ENCODE measurements at places on chromosomes 2 and 18. TPM values are rescaled to one million over a fixed set of nuclear protein-coding genes. Genes with fewer than 3 reads are reported as not detected.

The LAMA1 gene
- 0.16 TPM for polyA plus RNA-seq

The DSC1 gene
- polyA plus RNA-seq = not detected

The EGR4 gene
- polyA plus RNA-seq = not detected

The FAP gene
- polyA plus RNA-seq = 2.5 TPM

The SLC5A7 gene
- 0.53 TPM for polyA plus RNA-seq

The TRIM54 gene
- polyA plus RNA-seq = 47.1 TPM

The ABCB6 gene
- polyA plus RNA-seq = 71.2 TPM

The ERBB4 gene
- polyA plus RNA-seq = 1.1 TPM

The PLCD4 gene
- 4.5 TPM for polyA plus RNA-seq

The TNFRSF11A gene
- polyA plus RNA-seq = 2.0 TPM

The LRRFIP1 gene
- 57.4 TPM for polyA plus RNA-seq

GRCh38 chr18:32730068-32730467 lies 42.8 kb downstream of the KLHL14 start:
- H3K4me3 ChIP-seq = no peak overlapping the region
- H3K36me3 ChIP-seq = no peaks in the 10 kb centered on the region

DNA sequence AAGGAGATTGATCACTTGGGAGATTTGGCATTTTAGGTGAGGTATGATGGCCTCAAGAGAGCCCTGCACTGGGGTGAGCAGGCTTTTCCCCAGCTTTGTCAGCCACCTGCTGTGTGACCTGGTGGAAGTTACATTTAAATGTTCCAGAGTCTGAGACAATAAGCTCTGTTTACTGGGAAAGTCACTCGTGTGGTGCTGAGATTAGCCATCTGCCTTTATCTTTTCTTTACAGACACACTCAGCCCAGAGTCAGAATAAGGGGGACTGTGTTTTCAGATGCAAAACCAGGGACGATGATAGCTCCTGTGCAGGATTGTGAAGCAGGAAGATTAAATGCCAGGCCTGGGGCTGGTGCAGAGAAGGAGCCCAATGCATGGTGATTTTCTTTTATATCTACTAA lies 47.9 kb downstream of the SH3RF3 start:
- no peaks in the 10 kb centered on the region for H3K27me3 ChIP-seq
- H3K4me1 ChIP-seq = peaks cover 35% of the 10 kb centered on the region
- H3K4me3 ChIP-seq = no peak overlapping the region
- no peak for DNase-seq

GRCh38 chr2:172986040-172986439 lies 89.6 kb upstream of the MAP3K20 start:
- DNase-seq = no peak
- H3K4me3 ChIP-seq = no peak overlapping the region
- H3K36me3 ChIP-seq = no peaks in the 10 kb centered on the region
- no peaks in the 10 kb centered on the region for H3K27me3 ChIP-seq

- H3K36me3 ChIP-seq = no peaks in the 10 kb centered on the region
- peak overlapping the region; percentile 62 for H3K4me3 ChIP-seq
- no peak overlapping the region for H3K27ac ChIP-seq
- no peak for DNase-seq
Measured at GRCh38 chr2:234953116-234954031, 1.6 kb downstream of the SH3BP4 start.

DNA sequence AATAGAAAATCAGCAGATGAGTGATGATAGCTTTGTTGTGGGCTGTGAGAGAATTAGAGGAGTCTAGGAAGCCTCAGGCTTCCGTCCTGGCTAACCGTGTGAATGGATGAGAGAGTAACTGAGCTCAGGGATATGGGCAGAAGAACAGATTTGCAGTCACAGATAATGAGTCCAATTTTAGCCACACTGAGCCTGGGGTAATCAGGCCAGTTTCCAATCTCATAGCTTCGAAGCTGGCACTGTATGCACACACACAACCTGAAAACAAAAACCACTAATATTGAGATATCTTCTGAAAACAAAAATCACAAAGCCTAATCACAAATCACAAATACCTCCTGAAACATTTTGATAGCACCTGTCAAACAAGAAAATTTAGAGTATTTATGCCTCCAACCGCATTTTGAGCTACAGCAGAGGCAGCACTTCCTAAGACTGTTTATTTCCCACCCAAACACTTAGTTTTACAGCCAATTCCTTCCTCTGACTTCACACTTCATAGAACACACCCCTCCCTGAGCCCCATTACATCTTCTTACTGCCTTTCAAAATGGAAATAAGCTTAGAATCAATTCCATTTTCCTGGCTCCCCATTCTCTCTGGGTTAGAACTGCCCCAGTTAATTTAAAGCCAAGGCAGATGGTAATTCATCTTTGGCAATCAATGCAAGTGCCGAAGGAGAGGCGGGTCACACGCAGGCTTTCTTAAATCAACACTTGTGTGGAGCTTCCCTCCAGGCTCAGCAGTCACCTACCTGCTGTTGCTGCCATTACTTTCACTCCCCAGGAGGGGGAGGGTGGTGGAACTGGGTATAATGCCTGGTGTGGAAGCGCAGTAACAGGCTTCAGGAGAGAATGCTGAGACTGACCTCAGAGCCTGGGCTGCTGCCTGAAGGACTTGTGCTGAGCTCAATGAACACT lies 18.9 kb downstream of the TTR start:
- no peak overlapping the region for H3K27ac ChIP-seq
- no peak for DNase-seq
- no peaks in the 10 kb centered on the region for H3K4me1 ChIP-seq
- H3K27me3 ChIP-seq = no peaks in the 10 kb centered on the region
- no peak overlapping the region for H3K4me3 ChIP-seq
- H3K36me3 ChIP-seq = no peaks in the 10 kb centered on the region

- no peaks in the 10 kb centered on the region for H3K27me3 ChIP-seq
- DNase-seq = no peak
- no peaks in the 10 kb centered on the region for H3K36me3 ChIP-seq
- H3K27ac ChIP-seq = no peak overlapping the region
- no peak overlapping the region for H3K4me3 ChIP-seq
Measured at GRCh38 chr2:103921161-103921560, 932.8 kb upstream of the POU3F3 start.

GRCh38 chr2:196105951-196106350 lies 37.3 kb upstream of the DNAH7 start:
- no peaks in the 10 kb centered on the region for H3K27me3 ChIP-seq
- no peak overlapping the region for H3K27ac ChIP-seq
- H3K4me1 ChIP-seq = no peaks in the 10 kb centered on the region

DNA sequence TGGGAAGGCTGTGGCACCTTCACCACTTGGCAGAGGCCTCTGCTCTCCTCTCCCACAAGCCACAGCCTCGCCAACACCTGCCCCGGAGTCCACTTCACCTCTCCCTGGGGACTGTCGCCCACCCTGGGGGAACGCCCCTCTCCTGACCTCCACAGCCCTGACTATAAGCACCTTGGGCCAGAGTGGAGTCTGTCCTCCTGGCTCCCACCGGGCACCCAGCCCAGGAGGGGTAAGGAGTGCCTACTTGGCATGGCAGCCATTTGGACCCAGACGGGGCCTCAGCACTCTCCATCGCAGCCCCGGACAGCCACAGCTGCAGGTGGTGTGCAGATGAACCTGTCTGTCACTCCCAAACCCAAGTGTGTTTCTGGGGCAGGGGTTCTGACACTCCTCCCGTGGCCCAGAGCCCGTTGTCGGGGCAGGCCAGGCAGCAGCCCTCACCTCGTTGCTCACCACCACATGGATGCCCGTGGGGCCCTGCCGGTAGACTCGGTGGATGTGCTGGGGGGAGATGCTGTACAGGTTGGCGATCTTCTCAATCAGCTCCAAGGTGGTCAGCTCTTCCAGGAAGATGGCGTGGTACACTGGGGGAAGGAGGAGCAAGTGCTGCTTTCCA lies 53.5 kb downstream of the TFCP2L1 start:
- no peaks in the 10 kb centered on the region for H3K36me3 ChIP-seq
- H3K27ac ChIP-seq = no peak overlapping the region
- H3K27me3 ChIP-seq = no peaks in the 10 kb centered on the region
- no peak overlapping the region for H3K4me3 ChIP-seq

GRCh38 chr2:134154246-134154645 lies 99.6 kb upstream of the MGAT5 start:
- no peak overlapping the region for H3K27ac ChIP-seq
- peaks cover 3% of the 10 kb centered on the region for H3K4me1 ChIP-seq
- H3K4me3 ChIP-seq = no peak overlapping the region
- no peak for DNase-seq
- H3K27me3 ChIP-seq = no peaks in the 10 kb centered on the region

DNA sequence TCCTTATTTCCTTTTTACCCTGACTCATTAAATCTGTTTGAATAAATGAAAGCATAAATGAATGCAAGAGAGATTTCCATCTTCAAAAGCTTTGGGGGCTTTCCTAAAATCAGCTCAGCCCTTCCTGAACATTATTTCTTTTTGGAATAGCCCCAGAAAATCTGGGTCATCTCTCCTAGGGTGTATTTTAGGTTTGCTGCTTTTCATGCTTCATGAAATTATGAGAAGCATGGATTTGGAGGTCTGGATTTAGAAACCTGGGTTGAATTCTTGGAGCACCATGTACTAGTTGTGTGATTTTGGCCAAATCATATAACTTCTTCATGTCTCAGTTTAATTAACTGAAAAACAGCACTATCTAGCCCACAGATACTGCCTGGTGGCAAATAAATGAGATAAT lies 24.0 kb upstream of the PELI1 start:
- no peak for DNase-seq
- H3K4me1 ChIP-seq = no peaks in the 10 kb centered on the region
- H3K27ac ChIP-seq = no peak overlapping the region
- no peaks in the 10 kb centered on the region for H3K36me3 ChIP-seq
- no peak overlapping the region for H3K4me3 ChIP-seq

- no peaks in the 10 kb centered on the region for H3K27me3 ChIP-seq
- H3K4me1 ChIP-seq = no peaks in the 10 kb centered on the region
- no peak for DNase-seq
- no peak overlapping the region for H3K4me3 ChIP-seq
- no peaks in the 10 kb centered on the region for H3K36me3 ChIP-seq
- no peak overlapping the region for H3K27ac ChIP-seq
Measured at GRCh38 chr2:208135794-208136715, 6.4 kb upstream of the CRYGC start.

- no peaks in the 10 kb centered on the region for H3K4me1 ChIP-seq
- no peak for DNase-seq
- H3K4me3 ChIP-seq = no peak overlapping the region
- no peaks in the 10 kb centered on the region for H3K27me3 ChIP-seq
- no peaks in the 10 kb centered on the region for H3K36me3 ChIP-seq
Measured at GRCh38 chr2:206212673-206213513, 53.2 kb downstream of the EEF1B2 start.

- no peak overlapping the region for H3K27ac ChIP-seq
- H3K4me1 ChIP-seq = no peaks in the 10 kb centered on the region
- H3K27me3 ChIP-seq = no peaks in the 10 kb centered on the region
- no peaks in the 10 kb centered on the region for H3K36me3 ChIP-seq
Measured at GRCh38 chr2:168120730-168121129, 126.7 kb downstream of the STK39 start.

GRCh38 chr18:59915606-59916005 lies 15.8 kb downstream of the PMAIP1 start:
- H3K36me3 ChIP-seq = no peaks in the 10 kb centered on the region
- H3K4me1 ChIP-seq = no peaks in the 10 kb centered on the region
- no peak overlapping the region for H3K27ac ChIP-seq
- H3K4me3 ChIP-seq = no peak overlapping the region

DNA sequence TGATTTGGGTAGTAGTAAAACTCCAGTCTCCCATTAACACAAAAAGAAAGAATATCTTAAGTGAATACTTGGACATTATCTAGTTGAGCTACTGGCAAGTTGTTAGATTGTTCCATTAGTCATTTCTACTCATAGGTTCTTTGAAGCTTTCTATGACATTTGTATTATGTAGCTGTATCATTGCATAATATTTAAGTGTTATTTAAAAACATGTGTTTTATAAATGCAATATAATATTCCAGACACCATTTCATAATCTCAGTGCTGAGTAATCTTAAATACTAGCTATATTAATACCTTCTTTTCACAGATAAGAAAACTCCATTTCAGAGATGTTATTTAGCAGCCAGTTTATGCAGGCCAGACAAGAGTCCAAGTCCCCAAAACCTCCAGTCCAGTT lies 271.9 kb downstream of the NCKAP5 start:
- H3K4me1 ChIP-seq = no peaks in the 10 kb centered on the region
- H3K4me3 ChIP-seq = no peak overlapping the region
- no peak overlapping the region for H3K27ac ChIP-seq
- H3K36me3 ChIP-seq = no peaks in the 10 kb centered on the region

GRCh38 chr2:226581661-226582060 lies 218.0 kb downstream of the IRS1 start:
- H3K4me3 ChIP-seq = no peak overlapping the region
- H3K36me3 ChIP-seq = no peaks in the 10 kb centered on the region
- H3K27me3 ChIP-seq = no peaks in the 10 kb centered on the region
- no peaks in the 10 kb centered on the region for H3K4me1 ChIP-seq
- H3K27ac ChIP-seq = no peak overlapping the region

DNA sequence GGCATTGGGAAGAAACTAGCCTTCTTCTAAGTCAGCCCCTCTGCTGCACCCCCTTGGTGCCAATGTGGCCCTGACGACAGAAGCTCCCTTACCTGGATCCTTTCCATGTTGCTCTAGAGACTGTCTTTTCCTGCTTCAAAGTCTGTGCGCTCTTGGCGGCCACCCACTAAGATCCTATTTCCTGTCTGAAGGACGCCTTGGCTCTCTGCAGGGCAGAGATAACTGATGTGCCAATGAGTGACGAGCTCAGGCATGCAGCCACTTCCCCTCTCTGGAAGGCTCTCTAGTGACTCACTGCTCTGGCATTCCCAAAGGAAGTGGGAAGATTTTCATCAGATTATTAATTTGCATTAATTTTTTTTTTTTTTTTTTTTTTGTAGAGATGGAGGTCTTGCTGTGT lies 273.5 kb downstream of the CDH20 start:
- peak overlapping the region; percentile 41 for H3K4me3 ChIP-seq
- peak; percentile 82 for DNase-seq
- peaks cover 15% of the 10 kb centered on the region for H3K4me1 ChIP-seq
- peak overlapping the region; percentile 45 for H3K27ac ChIP-seq

GRCh38 chr2:70771446-70771845 lies 3.4 kb upstream of the ADD2 start:
- H3K4me3 ChIP-seq = no peak overlapping the region
- peaks cover 9% of the 10 kb centered on the region for H3K4me1 ChIP-seq
- no peaks in the 10 kb centered on the region for H3K36me3 ChIP-seq
- DNase-seq = no peak
- H3K27ac ChIP-seq = no peak overlapping the region

GRCh38 chr2:241813644-241814392 lies 4.8 kb downstream of the NEU4 start:
- H3K36me3 ChIP-seq = no peaks in the 10 kb centered on the region
- no peak for DNase-seq
- H3K27ac ChIP-seq = no peak overlapping the region
- H3K4me1 ChIP-seq = no peaks in the 10 kb centered on the region
- no peak overlapping the region for H3K4me3 ChIP-seq

DNA sequence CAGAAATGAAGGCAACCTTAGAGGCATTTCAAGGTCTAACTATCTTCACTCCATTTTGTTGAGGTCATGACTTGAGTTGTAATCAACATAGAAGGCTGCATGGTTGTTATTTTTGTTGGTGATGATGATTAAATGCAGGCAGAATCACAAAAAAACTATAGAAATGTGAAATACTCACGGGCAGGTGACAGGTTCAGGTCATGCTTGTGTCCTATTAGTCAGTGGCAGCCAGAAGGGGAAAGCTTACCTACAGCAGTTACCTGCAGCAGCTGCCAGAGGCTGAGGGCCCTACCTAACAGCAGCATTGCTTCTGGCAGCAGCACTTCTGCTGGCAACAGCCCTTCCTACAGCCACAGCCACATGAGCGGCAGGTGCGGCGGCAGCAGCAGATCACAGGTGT lies 394 bp downstream of the SCYGR3 start:
- no peak overlapping the region for H3K4me3 ChIP-seq
- no peak overlapping the region for H3K27ac ChIP-seq
- H3K36me3 ChIP-seq = no peaks in the 10 kb centered on the region
- H3K4me1 ChIP-seq = no peaks in the 10 kb centered on the region

- no peaks in the 10 kb centered on the region for H3K36me3 ChIP-seq
- H3K27me3 ChIP-seq = no peaks in the 10 kb centered on the region
- H3K4me3 ChIP-seq = no peak overlapping the region
- no peaks in the 10 kb centered on the region for H3K4me1 ChIP-seq
- DNase-seq = no peak
Measured at GRCh38 chr18:52000435-52000834, 339.6 kb upstream of the DCC start.

Data from adrenal gland (tissue), 19 donors.